Neural crest cell (in vitro differentiated cells): ENCODE measurements at places on chromosomes 7 and 10. TPM values are rescaled to one million over a fixed set of nuclear protein-coding genes. Genes with fewer than 3 reads are reported as not detected.

Gene ZNF485
- total RNA-seq: 8.2 and 8.4 TPM in 2 replicates

Gene ZNF777
- 19.3 and 20.8 TPM in 2 replicates for total RNA-seq

Gene GIMAP1
- total RNA-seq: not detected in 2 replicates

Gene PNLIP
- not detected in 2 replicates for total RNA-seq

Gene AKR1C1
- total RNA-seq: 3.7 and 5.7 TPM in 2 replicates

DNA sequence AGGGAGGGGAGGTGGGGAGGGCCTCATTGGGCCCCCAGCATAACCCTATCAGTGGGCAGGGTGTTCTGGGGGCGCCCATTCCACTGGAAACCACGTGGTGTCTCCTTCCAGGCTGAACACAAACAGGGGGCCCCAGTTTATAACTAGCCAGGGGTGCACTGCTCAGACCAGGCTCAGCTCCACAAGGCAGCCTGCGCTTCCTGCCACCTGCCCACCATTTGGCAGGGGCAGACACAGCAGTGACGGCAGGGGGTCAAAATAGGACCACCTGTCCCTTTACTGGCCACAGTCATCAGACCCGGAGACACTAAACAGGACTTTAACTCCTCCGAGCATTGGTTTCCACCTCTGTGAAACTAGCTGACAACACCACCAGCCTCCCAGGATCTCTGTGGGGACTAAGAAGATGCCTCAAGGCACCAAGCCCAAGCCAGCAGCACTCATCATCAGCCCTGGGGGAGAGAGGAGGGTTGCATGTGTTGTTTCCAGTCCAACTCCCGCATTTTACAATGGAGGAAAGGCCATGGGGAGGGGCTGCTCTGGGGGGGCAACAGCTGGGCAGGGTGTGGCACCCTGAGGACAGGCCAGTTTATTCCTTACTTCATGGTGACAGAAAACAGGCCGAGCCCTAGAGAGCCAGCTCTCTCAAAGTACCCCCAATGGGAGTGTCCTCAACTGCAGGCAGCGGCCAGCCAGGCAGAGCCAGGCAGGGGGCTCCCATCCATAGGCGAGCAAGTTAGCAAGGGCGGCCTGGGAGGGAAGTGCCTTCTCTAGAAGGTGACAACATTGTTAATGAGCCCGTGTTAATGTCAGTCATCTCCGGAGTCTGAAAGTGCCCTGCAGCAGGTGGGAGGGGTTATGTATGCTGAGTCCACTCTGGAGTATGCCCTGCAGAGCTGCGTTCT, 127.6 kb downstream of the TNS3 start:
- DNase-seq: no peak

DNA sequence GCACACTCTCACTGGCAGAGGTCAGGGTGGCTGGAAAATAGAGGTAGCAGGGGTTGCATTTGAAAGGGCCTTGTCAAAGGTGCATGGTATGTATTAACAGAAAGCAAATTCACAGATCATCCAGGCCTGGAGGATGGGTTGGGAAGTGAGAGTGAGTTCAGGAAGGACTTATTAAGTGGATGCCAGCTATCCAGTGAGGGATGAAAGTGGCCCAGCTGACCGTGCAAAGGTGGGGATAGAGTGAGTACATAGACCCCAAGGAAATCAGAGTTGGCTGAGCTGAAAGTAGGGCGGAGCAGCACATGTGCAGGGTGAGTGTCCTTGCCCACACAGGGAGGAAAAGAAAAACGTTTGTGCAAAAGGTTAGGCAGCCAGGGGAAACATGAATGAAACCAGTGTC, 58.1 kb downstream of the HECW1 start:
- DNase-seq: no peak

- no peak for DNase-seq
Measured at GRCh38 chr7:95811846-95812445, 39.6 kb downstream of the DYNC1I1 start.

GRCh38 chr10:15222511-15222910, 54.0 kb upstream of the NMT2 start:
- DNase-seq: no peak

DNA sequence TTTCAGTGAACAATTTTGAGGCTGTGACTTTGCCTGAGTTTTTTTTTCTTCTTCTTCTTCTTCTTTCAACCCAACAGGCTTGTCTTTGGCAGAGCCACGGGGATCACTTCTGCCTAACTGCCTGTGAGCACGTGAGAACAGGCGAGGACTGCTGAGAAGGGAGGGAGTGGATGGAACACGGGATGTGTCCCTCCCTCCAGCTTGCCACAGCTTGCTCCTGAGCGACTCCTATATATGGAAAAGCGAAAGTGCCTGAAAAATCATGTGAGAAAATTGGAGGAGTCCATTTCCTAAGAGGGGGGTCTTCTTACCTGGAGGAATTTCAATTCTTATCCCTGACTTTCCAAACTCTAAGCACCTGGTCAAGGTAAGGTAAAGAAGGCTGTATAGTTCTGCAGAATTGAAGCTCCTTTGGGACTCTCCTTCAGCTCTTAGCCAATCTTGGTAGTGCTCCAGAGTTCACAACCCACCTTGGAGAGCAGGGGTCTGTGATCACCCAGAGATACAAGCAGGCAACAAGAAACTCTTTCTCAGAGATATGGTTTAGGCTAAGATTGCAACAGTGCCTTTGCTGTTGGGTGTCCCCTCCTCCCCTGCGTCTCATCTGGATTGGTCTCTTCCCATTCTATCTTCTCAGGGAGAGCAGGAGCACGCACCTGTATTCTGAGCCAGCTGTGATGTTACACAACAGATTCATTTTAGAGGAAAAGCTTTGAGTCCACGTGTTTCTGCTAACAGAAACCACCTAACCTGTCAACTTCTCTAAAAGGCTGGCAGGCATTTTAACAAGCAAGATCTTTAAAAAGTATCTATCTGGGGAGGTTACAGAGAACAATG, at the start of gene MAT1A:
TSS of gene MAT1A (minus strand) at position 208 of the 837 bp plus-strand sequence. CDS start 235 bp downstream, outside the sequence.
- DNase-seq: no peak

DNA sequence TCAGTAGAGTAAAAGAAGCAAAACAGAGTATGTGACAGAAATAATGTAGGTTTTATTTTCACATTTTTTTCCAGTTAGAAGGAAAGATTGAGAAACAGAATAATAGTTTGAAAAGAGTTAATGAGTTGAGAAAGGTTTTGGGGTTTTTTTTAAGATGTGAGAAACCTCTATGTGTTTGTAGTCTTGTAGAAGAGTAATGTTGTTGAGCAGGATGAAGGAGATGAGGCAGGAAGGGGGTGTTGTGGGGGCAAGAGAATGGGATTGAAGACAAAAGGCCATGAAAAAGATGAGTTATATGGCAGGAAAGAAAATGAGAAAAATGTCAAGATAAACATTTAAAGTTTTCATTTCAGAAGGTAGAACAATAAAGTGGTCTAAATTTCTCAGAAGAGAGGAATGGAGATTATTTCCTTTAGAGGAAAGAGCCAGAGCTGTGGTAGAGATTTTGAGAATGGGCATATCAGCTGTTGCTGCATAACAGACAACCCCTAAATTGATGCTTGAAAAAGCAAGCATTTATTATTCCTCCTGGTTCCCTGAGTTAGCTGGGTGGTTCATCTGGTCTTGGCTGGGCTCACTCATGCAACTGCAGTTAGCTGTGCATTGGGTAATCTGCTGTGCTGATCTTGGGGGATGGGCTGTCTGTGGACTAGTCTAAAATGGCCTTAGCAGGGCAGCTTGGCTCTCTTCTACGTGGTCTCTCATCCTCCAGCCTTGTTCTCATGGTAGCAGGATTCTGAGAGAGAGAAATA, 27.1 kb downstream of the PCGF5 start:
- DNase-seq: no peak

- no peak for DNase-seq
Measured at GRCh38 chr7:127678337-127678736, 26.3 kb downstream of the SND1 start.

GRCh38 chr10:27646194-27646593, 99.4 kb downstream of the MKX start:
- DNase-seq: no peak

DNA sequence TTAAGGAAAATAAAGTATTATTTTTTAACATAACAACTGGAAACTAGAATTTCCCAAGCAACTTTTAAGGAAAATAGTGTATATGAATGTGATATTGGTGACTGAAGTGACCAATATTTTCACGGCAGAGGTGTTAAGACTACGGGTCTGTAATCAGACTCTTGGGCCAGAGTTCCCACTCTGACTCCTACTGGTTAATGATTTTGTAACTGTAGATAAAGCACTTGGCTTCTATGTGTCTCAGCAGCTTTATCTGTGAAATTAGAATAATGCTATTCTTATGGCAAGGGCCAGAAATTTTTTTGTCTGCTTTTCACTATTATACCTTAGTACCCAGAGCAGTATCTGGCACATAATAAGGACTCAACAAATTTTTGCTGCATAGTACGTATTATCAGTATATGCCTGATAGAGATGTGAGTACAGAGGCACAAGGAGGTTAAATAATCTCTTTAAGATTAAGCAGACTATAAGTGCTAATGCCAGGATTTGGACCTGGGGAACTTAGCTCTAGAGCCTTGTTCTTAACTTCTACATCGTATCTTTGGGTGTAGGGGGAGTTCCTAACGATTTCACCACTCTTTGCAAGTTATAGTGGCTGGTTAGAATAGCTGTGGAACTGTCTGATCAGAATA, 186.1 kb upstream of the SLC26A5 start:
- no peak for DNase-seq

DNA sequence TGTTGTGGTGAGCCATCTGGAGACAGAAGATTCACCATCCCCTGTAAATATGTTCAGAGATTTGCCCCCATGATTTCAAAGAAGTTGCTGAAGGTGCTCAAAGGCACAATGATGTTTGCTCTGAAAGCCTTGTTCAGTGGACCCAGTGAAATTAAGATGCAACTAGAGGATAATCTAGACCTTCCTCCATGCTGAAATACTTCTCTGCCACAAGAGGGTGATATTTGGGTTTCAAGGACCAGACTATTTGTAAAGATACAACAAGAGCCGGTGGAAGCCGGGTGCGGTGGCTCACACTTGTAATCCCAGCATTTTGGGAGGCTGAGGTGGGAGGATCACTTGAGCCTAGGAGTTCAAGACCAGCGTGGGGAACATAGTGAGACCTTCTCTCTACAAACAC, 13.5 kb upstream of the MSRB2 start:
- no peak for DNase-seq

DNA sequence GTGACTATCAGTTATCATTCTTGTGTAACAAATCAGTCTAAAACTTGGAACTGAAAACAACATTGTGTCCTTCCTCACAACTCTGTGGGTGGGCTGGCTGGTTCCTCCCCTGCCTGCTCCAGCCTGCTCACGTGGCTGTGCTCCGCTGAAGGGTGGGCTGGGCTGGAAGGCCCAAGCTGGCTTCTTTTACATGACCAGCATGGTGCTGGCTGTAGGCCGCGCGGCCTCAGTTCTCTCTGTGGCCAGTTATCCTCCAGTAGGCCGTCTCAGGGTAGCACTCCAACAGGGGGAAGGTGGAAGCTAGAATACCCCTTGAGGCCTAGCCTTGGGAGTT, 11.3 kb downstream of the ADAMTS14 start:
- no peak for DNase-seq

GRCh38 chr10:2917926-2918325, 149.4 kb upstream of the PFKP start:
- DNase-seq: no peak

- no peak for DNase-seq
Measured at GRCh38 chr10:79381804-79382221, 34.5 kb downstream of the PPIF start.

DNA sequence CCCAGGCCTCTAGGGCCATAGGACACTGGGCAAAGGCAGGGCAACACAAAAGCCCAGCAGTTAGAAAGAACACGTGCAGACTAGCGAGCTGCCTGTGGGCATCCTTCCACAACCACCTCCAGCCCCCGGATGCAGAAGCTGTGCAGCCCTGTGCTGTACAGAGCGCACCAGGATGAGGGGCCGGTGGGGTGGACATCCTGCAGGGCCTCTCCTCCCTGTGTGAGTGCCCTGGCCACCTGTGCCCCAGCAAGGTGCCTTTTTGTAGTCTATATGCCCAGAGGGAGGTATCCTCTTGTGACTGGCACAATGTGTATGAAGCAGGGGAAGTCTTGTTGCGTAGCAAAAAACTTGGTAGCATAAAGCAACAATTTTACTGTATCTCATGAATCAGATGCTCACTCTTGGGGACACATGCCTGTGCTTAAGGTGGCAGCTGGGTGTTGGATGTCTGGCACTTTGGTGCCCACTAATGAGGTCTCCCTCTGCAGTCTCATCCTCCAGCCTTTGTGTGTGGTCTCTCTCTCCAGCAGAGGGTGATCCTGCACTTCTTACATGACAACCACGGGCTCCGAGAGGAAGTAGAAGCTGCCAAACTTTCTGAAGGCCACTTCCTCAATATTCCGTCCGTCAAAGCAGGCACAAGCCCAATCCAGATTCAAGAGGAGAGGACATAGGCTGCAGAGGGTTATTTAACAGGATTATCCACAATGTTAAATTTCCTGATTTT, 8.7 kb downstream of the NCAPG2 start:
- DNase-seq: no peak

DNA sequence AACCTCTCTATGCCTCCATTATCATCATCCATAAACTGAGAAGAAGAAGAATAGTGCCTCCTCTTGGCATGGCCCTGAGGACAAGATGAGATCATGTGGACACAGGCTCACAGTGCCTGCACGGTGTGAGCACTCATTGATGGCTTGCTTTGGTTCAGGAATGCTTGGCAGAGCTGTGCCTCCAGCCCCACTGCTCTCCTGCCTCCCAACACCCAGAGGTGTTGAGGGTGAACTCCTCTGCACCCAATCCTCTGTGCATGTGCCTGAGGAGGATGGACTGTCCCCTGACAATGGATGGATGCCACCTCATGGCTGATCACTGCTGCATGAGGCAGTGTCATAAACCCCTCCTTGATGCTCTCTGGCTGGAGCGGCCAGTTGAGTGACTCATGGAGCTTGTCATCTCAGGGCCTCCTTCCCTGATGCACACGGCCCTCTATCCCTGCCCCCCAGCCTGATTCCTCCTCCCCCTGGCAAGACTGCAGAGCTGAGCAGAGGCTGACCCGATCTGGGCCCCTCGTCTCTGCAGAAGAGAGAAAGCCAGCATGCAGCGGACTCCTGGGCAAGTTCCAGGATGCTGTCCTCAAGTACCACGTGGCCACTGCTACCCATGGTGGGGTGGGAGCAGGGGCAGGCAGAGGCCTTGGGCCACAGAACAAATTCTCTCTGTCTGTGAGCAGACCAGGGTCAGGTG, 136.3 kb downstream of the KCNMA1 start:
- DNase-seq: no peak

DNA sequence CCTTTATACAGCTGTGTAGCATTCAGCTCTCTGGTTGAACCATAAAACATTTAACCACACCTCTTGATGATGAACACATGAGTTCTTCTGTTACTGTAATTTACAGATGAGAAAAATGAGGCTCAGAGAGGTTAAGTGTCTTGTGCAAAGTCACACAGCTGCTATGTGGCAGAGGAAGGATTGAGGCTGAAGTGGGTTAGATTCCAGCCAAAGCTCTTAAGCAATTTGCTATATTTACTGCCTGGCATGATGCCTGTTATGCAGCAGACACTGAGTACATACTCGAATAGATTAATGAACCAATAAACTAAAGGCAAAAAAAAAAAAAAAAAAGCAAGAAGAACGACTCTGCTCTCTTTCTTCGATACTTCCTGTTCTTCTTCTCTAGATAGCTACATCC, 35.7 kb downstream of the GFRA1 start:
- no peak for DNase-seq

GRCh38 chr7:106182904-106183303, 70.8 kb upstream of the SYPL1 start:
- no peak for DNase-seq

GRCh38 chr7:5218564-5219360, 28.7 kb downstream of the WIPI2 start:
- DNase-seq: no peak
